ENCODE measurements at places on chromosomes 7 and 10.

DNA sequence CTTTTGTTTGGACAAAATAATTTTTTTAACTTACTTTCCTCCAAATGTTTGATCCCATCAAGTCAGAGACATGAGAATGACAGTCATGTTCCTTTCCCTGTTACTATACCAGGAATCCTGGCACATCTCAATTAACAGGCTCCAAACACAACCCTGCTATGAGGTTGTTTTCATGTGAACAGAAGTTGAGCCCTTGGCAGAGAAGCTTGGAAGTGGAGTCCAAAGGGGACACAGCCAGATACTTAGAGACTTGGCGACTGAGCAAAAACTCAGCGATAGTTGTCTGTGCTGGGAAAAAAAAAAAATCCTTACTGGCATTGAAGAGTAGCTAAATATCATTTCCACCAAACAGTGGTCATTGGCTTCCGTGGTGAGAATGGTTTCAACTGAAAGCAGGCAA is 12.8 kb downstream of the TUBAL3 start:
- no peak for DNase-seq

- DNase-seq: peak; percentile 25
These were observed 715.0 kb upstream of the NRP1 start for GRCh38 chr10:34049469-34049868.

- DNase-seq: peak; percentile 90
These were observed 1.3 kb upstream of the CDK14 start for GRCh38 chr7:90594751-90595317.

- DNase-seq: no peak
These were observed 1.5 kb upstream of the AUTS2 start for GRCh38 chr7:69596723-69597277.

GRCh38 chr7:73900286-73900685 is 39.3 kb downstream of the TMEM270 start:
- DNase-seq: no peak

- DNase-seq: no peak
These were observed 97.9 kb downstream of the ZNF92 start for GRCh38 chr7:65471587-65471986.

GRCh38 chr7:42642699-42643098 is 269.2 kb downstream of the C7orf25 start:
- no peak for DNase-seq

GRCh38 chr10:99981581-99982199 is 28.1 kb downstream of the DNMBP start:
- DNase-seq: no peak

GRCh38 chr7:102934701-102935100 is 21.9 kb downstream of the LRRC17 start:
- no peak for DNase-seq

- DNase-seq: no peak
These were observed 694.1 kb downstream of the ANKRD7 start for GRCh38 chr7:118918556-118918955.

- DNase-seq: no peak
These were observed 75.5 kb downstream of the MAP3K8 start for GRCh38 chr10:30509508-30509907.

GRCh38 chr10:8113616-8114015 is 59.1 kb downstream of the GATA3 start:
- no peak for DNase-seq

DNA sequence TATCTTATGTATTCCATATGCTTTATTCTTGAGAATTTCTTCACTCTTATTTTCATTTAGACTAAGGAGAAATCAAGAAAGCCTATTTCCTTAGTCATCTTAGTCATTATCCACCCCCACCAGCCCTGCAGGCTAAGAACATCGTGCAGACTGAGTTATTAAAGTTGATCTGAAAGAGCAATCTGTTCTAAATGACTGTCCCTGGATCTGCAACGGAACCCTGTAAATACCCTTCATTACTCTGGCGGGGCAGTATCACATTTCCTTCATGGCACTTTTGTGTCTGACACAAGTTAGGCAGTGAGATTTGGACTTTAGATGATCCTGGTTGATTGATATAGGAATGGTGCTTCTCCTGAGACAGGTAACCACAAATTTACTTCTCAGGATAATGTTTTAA is 3.5 kb upstream of the MYPN start:
- peak; percentile 60 for DNase-seq

GRCh38 chr10:5507649-5508131 is 8.3 kb upstream of the CALML5 start:
- DNase-seq: no peak

GRCh38 chr7:65001291-65001814 is 5.1 kb downstream of the ERV3-1 start:
- DNase-seq: no peak

DNA sequence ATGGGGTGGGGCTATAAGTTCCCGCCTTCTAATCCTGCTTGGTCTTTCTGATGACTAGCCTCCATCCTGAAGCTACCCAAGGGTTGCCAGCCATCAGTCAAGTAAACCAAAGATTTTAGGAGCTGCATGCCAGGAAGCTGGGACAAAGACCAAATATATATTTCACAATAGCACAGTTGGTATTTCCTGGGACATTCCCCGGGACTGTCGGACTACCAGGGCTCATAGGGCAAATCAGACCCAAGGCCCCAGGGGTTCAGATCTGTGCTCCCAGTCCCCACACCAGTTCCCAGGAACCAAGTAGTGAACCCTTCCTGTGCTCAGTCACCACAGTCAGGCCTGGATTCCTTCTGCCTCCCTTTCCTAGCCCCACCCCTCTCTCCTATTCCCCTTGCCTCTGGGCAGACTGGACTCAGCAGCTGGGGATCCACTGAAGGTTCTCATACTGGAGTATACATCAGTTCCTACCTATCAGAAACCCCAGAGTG is 5.7 kb upstream of the CXCL12 start:
- DNase-seq: no peak

- no peak for DNase-seq
These were observed 511.4 kb downstream of the XPNPEP1 start for GRCh38 chr10:109411917-109412316.

DNA sequence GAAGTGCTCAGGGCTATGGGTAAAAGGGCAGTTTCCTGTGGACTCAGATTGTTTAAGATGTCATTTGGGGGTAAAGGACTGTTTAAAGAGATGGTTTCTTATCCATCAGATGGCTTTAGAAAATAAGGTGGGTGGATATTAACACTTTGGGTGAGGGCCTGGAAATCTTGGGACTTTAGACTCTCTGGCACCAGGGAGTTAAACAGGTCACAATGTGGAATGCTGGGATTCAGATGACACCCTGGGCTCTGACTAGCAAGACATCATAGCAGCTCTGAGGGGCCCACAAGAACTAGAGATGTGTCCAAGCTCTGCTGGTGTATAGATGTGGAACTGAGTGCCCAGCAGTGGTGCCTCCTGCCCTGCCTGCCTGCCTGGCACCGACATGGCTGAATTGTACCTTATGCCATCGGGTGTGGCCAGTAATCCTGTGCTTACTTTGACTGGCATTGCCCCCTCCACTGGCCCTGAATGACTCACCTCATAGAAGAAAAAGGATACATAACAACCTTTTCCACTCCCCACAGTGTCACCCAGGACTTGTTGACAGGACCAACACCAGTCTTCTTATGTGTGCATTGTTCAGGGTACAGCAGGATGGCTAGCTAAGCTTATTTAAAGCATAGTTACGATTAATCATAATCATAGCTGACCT is 100.0 kb upstream of the PRR15 start:
- DNase-seq: no peak

- DNase-seq: peak; percentile 85
These were observed 4.6 kb downstream of the ARPC1B start for GRCh38 chr7:99379043-99379577.

- DNase-seq: no peak
These were observed 30.7 kb upstream of the INPP5A start for GRCh38 chr10:132506711-132507408.

GRCh38 chr7:105677817-105678573 is 96.7 kb upstream of the EFCAB10 start:
- no peak for DNase-seq

DNA sequence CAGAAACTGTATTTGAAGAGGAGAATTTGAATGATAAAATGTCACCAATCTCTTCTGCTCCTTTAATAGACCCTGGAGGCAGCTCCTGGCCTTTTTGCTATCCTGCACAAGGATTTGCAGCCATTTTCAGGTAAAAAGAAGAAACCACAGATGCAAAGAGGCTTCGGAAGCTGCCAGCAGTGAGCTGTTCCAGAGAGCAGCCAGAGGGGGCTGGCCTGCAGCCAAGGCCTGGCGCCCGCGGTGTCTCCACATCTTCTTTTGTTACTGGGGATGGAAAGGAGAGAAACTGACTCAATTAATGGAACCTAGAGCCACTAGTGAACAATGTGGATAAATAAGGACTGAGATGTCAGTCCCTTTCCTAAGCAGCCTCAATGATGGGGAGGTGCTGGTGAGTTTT is 23.9 kb upstream of the GPR26 start:
- DNase-seq: no peak

- DNase-seq: no peak
These were observed 56.3 kb downstream of the PLXNA4 start for GRCh38 chr7:132519936-132520335.

DNA sequence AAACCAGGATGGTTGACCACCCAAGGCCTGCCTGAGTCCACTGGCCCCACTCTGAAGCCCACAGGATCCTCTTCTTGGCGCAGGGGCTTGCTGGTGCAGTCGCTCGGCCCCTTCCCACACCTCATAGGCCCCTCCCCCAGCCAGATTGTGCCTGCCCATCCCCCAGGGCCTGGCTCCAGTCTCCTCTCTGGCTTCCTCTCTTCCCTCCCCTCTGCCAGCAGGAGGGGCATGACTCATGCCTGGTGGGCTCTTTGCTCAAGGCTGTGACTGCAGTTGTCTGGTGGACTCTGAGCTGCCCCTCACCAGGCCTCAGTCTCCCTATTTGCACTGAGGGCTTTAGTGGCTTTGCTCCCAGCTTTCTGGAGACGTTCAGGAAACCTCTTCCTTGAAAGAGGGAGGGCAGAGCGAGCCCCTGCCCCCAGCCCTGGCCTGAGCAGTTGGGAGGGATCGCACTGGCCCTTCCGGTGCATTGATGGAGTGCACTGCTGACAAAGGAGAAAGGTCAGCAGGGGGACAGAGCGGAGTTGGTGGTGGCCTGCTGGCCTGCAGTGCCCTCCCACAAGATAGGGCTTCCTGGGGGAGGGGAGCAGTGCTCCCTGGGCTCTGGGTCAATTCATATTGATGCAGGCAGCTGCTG is 60.7 kb downstream of the ZMIZ1 start:
- peak; percentile 36 for DNase-seq

DNA sequence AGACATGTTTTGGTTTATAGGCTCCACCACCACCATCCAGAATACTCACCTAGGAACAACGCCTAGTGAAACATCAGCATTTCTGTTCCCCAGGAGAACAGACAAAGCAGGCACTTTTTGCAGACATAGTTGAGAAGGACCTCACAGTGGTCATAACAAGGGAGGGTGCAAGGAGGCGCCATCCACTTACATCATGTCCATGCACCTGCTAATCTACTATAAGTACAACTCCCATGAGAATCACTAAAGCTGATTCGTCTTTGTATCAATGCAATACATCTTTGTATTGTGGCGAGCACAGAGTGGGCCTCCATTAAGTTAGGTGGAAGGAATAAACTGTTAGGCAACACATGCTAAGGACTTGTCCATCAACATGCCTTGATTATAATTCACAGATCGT is 207.1 kb downstream of the KCNMA1 start:
- DNase-seq: no peak

- DNase-seq: no peak
These were observed 44.4 kb downstream of the PFKFB3 start for GRCh38 chr10:6247041-6247712.

- DNase-seq: no peak
These were observed 52.1 kb downstream of the SH2D4B start for GRCh38 chr10:80589726-80590373.

- DNase-seq: no peak
These were observed 3.1 kb upstream of the SMNDC1 start for GRCh38 chr10:110307805-110308204.

DNA sequence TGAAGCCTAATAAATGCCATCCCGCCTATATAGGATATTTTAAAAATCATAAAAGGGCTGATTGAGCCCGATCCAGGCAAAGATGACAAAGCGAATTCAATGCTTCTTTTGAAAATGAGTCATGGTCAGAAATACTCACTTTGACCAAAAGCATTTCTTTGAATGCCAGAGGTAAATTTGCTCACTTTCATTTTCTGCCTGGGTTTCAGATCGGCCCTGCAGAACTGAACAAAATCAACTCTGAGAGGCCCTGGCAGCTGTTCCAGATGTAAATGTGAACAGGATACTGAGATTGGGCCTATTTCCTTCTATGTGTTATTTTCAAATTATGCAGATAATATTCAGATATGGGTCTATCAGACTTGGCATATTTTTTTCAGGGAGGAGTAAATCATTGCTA is 114.8 kb upstream of the ARID5B start:
- DNase-seq: peak; percentile 73

DNA sequence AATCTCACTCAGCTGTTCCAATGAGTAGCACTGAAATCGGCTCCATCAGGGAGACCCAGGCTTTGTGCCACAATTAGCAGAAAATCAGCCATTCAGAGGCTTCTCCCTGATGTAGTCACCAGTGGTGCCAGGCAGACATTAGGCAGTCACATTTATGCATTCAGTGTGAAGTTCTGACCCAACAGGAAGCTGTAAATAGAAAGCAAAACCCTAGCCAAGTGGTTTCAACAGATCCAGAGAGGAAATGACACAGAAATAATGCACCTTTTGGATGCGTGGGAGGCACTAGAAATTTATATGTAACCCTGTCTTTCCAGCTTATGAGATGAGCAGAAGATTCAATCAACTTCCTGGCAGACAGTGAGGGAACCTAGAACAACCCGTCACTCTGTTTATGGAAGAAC is 186.4 kb downstream of the PDE1C start:
- peak; percentile 14 for DNase-seq

DNA sequence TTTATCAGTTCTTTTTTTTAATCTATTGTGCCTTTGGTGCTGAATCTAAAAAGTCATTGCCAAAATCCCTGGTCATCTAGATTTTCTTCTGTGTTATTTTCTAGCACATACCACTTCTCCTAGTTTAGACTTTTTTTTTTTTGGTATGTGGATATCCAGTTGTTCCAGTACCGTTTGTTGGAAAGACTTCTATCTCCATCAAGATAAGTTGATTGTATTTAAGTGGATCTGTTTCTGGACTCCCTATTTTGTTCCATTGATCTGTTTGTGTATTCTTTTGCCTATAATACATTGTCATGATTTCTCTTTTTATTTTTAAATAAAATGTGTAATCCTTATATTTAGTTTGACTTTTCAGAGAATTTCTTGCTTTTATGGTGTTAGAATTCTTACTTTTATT is 35.5 kb downstream of the RSBN1L start:
- no peak for DNase-seq
